NCI-H146 (cell line): ENCODE measurements at places on chromosomes 3 and 15.

- peak; percentile 40 for DNase-seq
These were observed 11.0 kb downstream of the POMGNT2 start for GRCh38 chr3:43094851-43095250.

- no peak for DNase-seq
These were observed 455.5 kb downstream of the MAGI1 start for GRCh38 chr3:65583188-65583587.

- DNase-seq = no peak
These were observed 22.2 kb downstream of the CFAP100 start for GRCh38 chr3:126416943-126417342.

DNA sequence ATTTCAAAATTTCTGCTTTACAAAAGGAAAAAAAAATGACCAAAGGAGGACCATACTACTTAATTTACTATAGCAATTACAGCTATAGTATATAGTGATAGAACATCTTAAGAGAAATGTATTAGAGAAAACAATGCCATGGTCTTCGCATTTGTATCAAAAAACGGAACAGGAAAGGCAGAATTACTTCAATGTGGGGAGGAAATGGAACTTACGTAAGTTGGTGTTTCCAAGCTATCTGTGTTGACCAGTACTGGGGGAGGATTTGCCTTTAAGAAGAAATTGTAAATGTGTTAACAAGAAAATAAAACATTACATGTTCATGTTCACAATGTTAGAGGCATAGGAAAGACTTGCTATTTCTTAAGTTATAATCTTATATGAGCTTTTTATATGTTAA, 119.9 kb upstream of the MELTF start:
- no peak for DNase-seq

- DNase-seq = no peak
These were observed 212.5 kb upstream of the COL8A1 start for GRCh38 chr3:99425930-99426329.

GRCh38 chr3:117557464-117558090, 848.0 kb downstream of the TUSC7 start:
- DNase-seq = peak; percentile 8

- DNase-seq = no peak
These were observed 79.4 kb upstream of the OSTN start for GRCh38 chr3:191119415-191120295.

DNA sequence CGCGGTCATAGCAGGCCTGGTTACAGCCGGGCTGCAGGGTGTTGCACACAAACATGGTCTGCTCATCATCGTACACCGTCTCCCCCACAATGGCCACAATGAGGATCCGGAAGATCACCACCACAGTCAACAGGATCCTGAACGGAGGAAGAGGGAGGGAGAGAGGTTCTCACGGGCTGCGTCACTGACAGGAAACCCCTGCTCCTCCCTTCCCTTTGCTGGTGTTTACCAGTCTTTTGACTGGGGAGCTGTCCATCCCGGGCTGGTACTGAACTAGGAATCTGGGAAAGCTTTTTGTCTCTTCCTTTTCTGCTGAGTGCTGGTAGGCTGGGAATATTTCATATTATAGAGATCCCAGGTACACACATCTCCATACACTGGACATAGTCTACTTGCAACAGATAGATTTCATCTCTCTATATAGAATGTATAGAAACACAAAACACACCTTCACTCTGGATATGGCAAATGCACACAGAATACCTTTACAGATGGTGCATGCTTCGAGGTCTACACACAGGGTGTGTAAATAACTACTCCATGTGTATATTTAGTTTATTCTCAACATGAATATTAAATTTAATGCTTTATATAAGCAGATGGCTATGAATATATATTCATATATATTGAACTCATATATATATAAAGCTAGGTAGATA, 1.4 kb downstream of the GJD2 start:
- no peak for DNase-seq
